Activated CD4-positive, alpha-beta T cell treated with anti-CD3 and anti-CD28 coated beads, Interleukin-2, amount 50 U/mL, for 16 hours (primary cell): ENCODE measurements at places on chromosomes 12 and 14.

DNA sequence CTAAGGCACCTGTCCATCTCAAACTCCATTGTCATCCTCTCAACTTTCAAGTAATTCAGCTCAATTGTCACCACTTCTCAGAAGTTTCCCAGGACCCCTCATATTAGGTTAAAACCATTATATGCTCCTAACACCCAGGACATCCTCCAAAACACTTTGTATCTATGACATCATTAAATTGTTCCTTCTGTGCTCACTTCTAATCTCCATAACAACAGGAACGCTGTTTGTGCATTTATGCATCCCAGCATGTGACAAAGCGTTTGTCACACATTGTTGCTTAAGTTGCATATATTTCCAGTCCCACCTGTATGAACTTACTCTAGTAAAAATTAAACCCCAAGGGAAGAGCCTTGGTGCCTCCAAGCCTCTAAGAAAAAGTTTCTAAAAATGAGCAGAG is 133.9 kb downstream of the TBX5 start:
- DNase-seq: no peak

DNA sequence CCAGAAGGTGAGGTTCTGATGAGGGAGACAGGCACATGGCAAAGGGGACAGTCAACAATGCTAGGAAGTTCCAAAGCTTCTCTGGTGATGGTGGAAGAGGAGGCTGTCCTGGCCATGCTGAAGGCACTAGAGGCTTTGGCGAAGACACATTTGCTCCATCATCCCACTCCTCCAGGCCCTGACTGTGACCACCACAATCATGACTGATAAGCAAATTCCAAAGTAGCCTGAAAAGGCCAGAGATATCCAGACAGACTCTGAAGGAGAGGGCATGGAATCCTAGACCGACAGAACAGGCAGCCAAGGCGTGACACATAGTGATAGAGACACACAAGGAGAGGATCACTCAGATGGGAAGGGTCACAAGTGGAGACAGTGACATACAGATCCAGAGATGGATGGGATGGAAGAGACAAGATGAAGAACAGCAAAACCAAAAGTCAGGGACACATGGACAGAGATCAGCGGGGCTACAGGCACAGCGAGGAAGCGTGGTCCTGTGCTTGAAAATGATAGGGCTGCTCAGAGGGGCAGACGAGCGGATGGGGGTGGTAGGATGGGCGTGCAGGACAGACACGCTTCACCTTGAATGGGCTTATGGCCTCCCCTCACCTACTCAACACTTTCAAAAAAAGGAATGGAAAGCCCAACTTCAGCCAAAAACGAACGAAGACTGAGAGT is 1.3 kb downstream of the ZFHX2 start:
- no peak for DNase-seq

DNA sequence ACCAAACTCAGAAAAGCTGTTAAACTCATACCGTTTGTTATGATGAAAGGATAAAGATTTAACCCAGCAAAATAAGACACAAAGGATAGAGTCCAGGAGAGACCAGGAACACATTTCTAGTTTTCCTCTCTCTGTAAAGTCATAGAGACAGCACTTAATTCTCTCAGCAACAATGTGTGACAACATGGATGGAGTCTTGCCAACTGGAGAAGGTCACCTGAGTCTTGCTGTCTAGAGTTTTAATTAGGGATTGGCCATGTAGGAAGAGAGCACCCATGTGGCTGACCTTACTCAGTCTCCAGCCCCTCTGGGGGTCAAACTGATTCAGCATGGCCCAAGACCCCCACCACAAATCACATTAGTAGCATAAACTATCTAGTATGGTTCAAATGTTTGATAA is 151.0 kb upstream of the ATF7IP start:
- DNase-seq: no peak

- no peak for DNase-seq
These were observed 64.5 kb downstream of the DIP2B start for GRCh38 chr12:50569321-50569720.

DNA sequence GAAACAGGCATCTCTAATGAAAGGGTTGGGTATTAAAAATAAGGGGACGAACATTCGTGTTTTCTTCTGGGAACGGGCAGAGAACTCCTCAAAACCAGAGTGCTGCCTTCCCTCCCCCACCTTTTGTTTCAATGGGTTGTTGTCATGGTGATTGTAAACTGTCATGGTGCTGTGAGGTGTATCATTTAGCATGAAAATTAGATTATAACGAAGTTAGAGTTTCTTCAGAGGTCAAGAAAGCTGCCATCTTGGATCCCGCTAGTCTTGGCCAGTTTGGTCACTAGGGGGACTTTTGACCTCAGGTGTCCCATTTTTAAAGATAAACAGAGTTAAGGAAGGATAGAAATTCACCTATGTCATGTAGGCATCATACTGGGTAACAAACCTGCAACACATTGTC is 123.0 kb downstream of the PDE3A start:
- DNase-seq: no peak

- DNase-seq: no peak
These were observed 784.2 kb downstream of the SLC6A15 start for GRCh38 chr12:84128117-84128991.

DNA sequence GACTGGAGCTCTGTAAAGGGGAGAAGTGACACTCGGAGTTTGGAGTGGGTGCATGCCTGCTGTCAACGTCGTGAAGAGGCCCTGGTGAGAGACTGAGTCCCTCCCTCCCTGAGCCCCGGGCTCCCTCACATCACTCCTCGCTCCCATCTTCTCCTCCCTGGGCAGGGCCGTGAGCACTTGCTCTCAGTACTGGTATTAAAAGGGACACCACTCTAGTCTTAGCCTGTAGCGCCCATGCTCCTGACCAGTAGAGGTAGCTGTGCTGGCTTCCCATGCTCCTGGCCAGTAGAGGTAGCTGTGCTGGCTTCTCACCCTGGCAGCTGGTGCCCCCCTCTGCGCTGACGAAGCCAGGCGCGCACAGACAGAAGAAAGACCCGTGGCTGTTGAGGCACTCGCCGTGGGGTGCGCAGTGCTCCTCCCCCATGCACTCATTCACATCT is 14.7 kb downstream of the ISCA2 start:
- DNase-seq: no peak

GRCh38 chr14:100779691-100780080 is 46.2 kb upstream of the MEG3 start:
- DNase-seq: no peak

GRCh38 chr14:50260511-50260910 is 29.1 kb upstream of the SOS2 start:
- DNase-seq: peak; percentile 42
